ENCODE measurements at places on chromosomes 6 and 20.

GRCh38 chr6:117547688-117548621, 54.4 kb downstream of the GOPC start:
- no peak for DNase-seq

DNA sequence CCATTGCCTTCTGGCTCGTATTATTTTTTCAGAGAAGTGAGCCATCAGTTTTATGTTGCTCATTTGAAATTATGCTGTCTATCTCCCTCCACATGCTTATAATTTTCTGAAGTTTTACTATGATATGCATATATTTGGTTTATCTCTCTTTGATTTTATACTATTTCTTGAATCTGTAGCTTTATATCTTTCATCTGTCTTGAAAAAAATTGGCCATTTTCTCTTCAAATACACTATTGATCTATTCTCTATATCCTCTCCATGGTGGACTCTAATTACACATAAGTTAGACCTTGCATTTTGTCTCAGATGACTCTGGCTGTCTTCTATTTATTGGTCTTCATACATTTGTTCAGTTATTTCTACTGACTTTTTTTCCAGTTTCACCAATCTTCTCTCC, 13.7 kb upstream of the COL19A1 start:
- DNase-seq = no peak

DNA sequence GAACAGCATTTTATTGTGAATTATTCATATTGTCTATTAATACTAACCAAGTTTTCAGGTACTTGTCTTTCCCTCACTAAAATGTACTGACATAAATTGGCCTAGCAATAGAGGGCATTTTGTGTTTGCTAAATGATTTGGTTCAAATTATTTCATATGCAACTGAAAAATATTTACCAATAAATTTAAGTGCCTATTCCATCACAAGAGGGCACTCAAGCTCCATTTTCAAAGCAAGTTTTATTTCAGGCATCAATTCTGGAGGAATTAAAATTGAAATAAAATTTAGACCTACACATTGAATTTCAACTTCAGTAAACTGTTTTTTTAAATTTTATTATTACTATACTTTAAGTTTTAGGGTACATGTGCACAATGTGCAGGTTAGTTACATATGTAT, 114.3 kb upstream of the SYNCRIP start:
- no peak for DNase-seq

- no peak for DNase-seq
These were observed 88.6 kb upstream of the MAFB start for GRCh38 chr20:40777653-40778052.

DNA sequence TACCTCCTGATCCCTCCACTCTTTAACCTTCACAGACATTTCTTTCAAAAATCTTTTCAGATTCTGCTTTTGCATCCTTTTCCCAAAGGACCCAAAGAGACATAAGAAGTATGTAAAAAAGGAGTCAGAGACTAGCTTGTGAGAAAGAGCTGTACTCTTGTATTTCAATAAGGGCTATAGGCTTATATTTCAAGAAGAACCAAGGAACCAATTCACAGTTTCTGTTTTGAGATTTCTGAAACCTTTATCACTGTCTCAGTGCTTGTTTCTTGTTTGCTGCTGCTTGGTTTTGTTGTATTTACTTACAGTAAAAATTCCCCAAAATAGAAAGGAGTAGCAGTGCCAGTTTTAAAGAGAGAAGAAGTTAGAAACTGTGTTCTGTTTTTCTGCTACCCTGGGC, 461.6 kb upstream of the ID4 start:
- no peak for DNase-seq

DNA sequence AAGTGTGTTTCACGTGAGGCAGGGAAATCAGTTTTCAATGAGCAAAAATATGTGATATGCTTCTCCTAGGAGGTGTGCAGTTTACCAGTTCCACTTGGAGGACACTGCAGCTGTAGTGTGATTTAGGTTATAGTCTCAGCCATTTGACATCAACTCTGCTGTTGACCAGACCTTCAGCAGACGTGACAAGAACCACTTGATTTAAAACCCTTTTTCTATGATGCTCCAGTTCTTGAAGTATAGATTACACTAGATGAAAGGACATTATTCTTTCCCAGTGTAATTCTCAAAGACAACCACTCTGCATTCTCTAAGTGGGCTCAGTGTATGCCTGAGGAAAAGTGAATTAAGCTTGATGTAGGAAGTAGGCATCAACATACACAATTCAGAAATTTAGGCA, 480.8 kb downstream of the TBC1D32 start:
- no peak for DNase-seq

DNA sequence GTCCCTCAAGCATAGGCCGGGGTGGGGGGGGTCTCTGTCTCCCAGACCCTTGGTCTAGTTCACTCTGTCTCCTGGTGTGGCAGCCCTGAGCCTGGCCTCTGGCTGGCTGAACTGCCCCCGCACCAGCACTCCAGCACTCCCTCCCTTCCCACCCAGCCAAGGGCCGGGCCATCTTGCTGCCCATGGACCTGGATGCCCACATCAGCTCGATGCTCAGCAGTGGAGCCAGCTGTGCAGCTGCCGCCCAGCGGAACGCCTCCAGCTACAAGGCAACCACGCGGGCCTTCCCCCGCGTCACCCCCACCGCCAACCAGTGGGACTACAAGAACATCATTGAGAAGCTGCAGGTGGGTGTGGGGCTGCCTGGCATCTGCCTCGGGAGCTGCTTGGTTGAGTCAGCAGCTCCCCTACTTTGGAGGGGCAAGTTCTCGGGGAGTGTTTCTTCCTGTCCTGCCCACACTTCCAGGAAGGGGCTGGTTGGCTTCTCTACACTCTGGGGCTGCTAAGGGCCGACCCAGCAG, 28.4 kb downstream of the UQCC2 start:
- no peak for DNase-seq

DNA sequence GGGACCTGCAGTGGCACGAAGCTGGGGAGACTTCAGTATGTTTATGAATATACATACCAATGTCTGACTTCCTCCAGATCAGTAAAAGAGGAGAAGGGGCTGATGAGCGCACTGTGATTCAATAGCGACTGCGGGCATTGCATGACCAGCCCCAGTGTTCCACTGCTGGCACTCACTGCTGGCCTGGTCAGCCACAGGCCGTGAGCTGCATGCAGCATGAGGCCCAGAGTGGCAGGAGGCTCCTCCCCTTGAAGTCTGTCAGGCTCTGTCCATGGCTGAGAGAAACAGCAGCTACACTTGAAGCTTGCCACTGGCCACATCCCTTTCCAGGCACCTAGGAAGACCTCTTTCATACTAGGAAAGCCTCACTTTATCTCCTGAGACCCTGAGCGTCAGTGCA, 265.9 kb upstream of the CDYL start:
- DNase-seq = no peak

- DNase-seq = no peak
These were observed 18.0 kb downstream of the POLH start for GRCh38 chr6:43593938-43594337.

DNA sequence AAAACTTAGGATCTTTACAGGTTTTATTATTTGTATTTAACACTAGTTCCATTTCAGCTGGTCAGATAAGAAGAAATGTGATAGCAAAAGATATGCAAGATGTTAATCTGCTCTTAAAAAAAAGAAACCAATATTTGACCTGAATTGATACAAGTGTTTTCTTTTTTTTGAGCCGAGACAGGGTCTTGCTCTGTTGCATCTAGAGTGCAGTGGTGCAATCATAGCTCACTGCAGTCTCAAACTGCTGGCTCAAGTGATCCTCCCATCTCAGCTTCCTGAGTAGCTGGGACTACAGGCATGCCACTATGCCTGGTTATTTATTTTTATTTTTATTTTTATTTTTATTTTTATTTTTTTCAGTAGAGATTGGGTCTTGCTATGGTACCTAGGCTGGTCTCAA, 133.0 kb downstream of the GMPR start:
- no peak for DNase-seq

GRCh38 chr6:46967826-46968349, 46.1 kb upstream of the ADGRF5 start:
- no peak for DNase-seq

GRCh38 chr6:19478992-19479391, 358.2 kb upstream of the ID4 start:
- peak; percentile 65 for DNase-seq

- peak; percentile 10 for DNase-seq
These were observed 25.6 kb upstream of the FUCA2 start for GRCh38 chr6:143536866-143537691.

- DNase-seq = no peak
These were observed 79.9 kb downstream of the SGK1 start for GRCh38 chr6:134238006-134238405.

DNA sequence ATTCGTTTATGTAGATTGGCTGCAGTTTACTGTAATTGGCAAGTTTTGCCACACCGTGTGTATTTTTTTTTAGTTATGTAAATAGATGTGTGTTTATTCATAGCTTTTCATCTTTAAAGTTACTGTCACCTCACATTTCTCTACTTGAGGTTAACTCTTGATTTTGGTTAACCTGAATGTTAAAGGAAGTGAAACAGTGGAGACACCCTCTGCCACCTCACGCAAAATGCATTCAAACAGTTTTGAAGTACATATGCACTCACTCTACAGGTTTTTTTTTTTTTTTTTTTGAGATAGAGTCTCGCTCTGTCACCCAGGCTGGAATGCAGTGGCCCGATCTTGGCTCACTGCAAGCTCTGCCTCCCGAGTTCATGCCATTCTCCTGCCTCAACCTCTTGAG, 17.7 kb downstream of the OR2A4 start:
- DNase-seq = no peak

- no peak for DNase-seq
These were observed 20.3 kb downstream of the CYB5R4 start for GRCh38 chr6:83879746-83880145.

- DNase-seq = no peak
These were observed 11.4 kb downstream of the HLA-A start for GRCh38 chr6:29953686-29954085.

GRCh38 chr6:27651371-27651732, 178.4 kb upstream of the ZNF184 start:
- DNase-seq = peak; percentile 40

- peak; percentile 67 for DNase-seq
These were observed 159.3 kb upstream of the TNFAIP3 start for GRCh38 chr6:137707590-137708360.

GRCh38 chr6:50826037-50826761, 7.5 kb downstream of the TFAP2B start:
- no peak for DNase-seq

DNA sequence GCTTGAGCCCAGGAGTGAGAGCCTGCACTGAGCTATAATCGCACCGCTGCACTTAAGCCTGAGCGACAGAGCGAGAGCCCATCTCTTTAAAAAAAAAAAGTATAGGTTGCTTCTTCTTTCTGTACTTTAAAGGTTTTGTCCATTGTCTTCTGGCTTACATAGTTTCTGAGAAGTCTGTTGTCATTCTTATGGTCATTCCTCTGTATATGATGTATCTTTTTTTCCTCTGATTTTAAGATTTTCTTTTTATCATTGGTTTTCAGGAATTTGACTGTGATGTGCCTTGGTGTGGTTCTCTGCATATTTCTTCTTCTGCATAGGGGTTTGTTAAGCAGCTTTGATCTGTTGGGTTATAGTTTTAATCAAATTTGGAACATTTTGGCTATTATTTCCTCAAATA, 29.1 kb downstream of the QRSL1 start:
- no peak for DNase-seq

DNA sequence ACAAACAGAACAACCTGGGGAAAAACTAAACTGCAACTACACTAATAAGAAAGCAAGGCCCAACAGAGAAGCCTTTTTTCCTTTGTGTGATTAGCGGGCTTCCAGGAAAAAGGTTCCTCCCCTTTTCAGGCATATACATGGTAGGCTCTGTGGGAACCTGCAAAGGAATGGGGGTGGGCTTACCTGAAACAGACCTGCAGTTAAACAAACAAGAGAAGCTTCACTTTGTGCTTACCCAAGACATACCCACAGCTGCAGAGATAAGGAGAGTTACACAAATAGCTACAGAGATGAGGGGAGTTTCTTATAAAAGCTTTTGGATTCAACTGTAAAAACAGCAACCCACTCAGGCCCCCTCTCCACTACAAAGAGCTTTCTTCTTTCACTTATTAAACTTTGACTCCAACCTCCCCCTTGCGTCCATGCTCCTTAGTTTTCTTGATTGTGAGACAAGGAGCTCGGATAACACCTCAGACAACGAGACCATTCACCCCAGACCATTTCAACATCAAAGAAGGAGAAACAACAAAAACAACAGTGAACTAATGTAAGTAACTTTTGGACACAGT, 30.9 kb downstream of the RNF146 start:
- no peak for DNase-seq

DNA sequence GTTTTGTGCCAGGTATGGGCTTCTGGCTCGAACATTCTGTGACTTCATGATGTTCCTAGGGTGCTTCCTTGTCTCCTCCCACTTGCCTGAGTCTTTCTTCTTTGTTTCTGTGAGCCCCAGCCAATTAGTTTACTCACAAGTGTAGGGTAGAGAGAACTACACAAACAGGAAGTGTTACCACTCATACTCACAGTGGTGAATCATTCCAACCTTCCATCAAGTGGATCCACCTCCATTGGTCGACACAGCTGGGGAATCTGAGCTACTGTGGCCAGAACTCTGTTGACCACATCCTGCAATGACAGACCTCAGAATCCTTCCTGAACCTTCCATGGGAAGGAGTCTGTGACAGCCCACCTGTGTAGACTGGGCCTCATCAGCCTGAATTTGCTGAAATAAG, 76.8 kb downstream of the UNC5CL start:
- DNase-seq = peak; percentile 83

DNA sequence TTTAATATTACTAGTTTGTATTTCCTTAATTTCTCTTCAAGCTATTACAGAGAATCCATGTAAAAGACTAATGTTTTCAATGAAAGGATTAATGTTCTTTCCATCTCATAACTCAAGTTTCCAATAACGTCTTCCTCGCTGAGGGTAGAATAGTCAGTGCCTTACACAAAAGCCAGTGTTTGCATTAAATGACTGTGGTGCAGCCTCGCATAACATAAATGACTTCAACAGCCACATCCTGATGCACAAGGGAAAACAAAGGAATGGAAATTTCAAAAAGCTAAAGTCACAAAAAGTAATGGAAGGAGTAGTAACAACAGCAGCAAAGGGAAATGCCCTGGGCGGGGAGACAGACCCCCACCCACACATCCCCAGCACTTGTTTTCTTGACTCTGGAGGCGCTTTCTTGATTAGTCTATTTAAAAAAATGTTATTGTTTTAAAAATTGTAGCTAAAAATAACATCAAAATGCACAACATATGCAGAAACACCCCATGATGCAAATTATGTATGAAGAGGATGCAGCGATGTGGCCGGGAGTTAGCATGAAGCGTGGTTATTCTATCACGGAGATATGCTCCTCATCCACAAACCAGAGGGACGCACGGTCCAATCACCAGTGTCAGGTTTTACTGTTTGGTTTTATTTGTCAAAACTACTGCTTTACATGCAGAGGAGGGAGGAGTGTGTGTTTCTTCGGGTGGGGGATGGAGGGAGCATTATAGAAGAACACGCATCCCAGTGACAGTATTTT, 228.6 kb downstream of the GMPR start:
- no peak for DNase-seq

GRCh38 chr6:70956451-70957283, at the start of gene B3GAT2:
TSS of gene B3GAT2 (minus strand) at chr6:70957060. CDS start at chr6:70956429, 631 bp downstream.
- no peak for DNase-seq

GRCh38 chr6:72616406-72617015, 5.4 kb upstream of the KCNQ5 start:
- DNase-seq = no peak
